ENCODE measurements at places on chromosomes 2 and 18. TPM values are rescaled to one million over a fixed set of nuclear protein-coding genes. Genes with fewer than 3 reads are reported as not detected.

DNA sequence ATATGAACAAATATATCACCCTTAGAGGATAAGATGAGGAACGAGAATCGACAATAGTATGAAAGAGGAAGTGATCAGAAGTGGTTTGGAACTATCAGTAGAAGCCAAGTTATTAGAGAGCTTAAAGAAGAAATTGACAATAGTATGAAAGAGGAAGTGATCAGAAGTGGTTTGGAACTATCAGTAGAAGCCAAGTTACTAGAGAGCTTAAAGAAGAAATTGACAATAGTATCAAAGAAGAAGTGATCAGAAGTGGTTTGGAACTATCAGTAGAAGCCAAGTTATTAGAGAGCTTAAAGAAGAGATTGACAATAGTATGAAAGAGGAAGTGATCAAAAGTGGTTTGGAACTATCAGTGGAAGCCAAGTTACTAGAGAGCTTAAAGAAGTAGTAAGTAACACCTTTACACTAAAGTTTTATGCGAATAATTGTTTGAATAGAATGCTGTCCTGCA is 175.5 kb downstream of the ZNF407 start:
- no peak for DNase-seq

The PAX8 gene
- 7.0 TPM for total RNA-seq

The LINC00305 gene
- not detected for total RNA-seq

- DNase-seq = no peak
Observed at GRCh38 chr2:75586971-75587370, 26.2 kb upstream of the EVA1A start.

DNA sequence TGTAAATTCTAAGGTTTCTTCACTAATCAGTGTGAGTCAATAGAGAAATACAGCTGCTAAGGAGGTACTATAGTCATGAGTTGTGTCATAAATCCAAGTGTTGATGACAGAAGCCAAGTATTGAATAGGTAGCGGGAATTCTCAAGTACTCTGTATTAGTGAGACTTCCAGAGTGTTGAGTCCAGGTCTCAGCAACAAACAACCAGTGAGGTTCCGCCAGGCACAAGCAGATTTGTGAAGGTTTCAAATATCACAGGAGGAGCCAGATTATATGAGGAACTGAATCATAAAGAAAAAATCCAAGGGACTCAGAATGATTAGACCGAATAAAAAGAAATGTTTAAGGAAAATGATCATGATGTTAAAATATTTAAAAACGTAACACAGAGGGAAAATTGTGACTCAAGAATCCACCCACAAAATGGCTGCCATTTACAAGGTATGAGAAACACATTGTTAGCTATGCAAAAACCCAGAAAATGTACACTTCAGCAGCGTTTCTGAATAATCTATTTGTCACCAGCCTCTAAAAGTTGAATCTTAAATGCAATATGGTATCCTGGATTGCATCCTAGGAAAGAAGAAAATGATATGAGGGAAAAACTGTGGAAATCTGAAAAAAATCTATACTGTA is 27.3 kb upstream of the EVA1A start:
- peak; percentile 93 for DNase-seq

The STAM2 gene
- total RNA-seq = 18.8 TPM

- DNase-seq = no peak
Observed at GRCh38 chr2:112345030-112346027, 69.9 kb downstream of the ZC3H6 start.

The CHST9 gene
- total RNA-seq = not detected

DNA sequence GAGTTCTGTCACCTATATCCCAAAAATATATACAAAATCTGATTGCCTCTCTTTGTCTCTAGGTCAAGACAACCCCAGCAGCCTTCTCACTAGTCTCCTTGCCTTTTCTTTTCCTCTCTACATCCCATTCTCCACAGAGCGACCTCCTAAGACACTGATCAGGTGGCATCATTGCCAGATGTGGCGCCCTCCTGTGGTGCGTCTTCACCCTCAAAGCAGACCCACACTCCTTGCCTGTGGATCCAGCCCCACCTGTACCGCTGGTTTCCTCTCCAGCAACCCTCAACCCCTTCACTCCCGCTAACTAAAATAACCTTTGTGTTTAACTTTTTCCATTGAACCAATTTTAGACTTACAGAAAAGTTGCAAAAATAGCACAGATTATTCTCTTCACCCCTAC is 273.3 kb downstream of the GLI2 start:
- DNase-seq = no peak

DNA sequence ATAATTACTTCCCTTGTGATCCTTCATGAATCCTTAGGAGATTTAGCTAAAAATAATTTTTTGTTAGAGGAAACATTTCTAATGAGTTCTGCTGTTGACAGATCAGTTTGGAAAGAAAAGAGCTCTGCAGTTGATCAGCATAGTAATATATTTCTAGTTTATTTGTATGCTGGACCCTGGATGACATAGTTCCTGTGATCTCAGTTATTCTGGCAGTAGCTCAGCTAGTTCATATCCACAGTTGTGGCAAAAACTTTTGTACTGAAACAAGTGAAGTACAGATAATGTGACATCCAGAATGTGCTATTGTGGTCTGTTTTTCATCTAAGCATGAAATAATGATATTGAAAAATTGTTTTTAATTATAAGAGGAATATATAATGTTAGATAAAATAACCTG is 33.7 kb downstream of the ABI2 start:
- no peak for DNase-seq

- no peak for DNase-seq
Observed at GRCh38 chr2:236918545-236918944, 167.1 kb upstream of the COPS8 start.

The DSG2 gene
- 144 TPM for total RNA-seq

The HJURP gene
- total RNA-seq = 40.1 TPM

DNA sequence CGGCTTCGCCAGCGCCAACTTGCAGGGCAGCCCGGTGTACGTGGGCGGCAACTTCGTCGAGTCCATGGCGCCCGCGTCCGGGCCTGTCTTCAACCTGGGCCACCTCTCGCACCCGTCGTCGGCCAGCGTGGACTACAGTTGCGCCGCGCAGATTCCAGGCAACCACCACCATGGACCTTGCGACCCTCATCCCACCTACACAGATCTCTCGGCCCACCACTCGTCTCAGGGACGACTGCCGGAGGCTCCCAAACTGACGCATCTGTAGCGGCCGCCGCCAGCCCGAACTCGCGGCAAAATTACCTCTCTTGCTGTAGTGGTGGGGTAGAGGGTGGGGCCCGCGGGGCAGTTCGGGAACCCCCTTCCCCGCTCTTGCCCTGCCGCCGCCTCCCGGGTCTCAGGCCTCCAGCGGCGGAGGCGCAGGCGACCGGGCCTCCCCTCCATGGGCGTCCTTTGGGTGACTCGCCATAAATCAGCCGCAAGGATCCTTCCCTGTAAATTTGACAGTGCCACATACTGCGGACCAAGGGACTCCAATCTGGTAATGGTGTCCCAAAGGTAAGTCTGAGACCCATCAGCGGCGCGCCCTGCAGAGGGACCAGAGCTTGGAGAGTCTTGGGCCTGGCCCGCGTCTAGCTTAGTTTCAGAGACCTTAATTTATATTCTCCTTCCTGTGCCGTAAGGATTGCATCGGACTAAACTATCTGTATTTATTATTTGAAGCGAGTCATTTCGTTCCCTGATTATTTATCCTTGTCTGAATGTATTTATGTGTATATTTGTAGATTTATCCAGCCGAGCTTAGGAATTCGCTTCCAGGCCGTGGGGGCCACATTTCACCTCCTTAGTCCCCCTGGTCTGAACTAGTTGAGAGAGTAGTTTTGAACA is 15.1 kb downstream of the HOXD3 start:
- DNase-seq = no peak

The PCBP1 gene
- 115 TPM for total RNA-seq

The UNC80 gene
- under 0.01 TPM for total RNA-seq

The DYNC2LI1 gene
- 14.0 TPM for total RNA-seq

DNA sequence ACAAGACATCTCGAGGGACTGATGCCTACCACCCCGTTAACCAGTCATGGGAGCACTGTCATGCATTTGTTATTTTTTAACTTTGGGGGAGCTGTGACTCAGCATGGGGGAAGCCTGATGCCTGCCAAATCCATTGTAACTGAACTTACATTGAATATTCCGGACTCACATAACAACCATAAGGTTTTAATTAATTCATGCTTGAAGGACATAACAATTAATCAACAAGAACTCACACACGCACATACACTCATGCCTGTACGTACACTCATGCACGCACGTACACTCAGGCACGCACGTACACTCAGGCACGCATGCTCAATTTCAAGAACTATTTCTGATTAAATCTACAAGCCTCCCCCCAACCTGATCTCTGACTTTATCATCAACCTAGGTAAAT is 1639.1 kb downstream of the SUCLG1 start:
- DNase-seq = no peak

GRCh38 chr2:207847807-207848544 is 78.3 kb upstream of the FZD5 start:
- DNase-seq = peak; percentile 39

GRCh38 chr2:65724336-65724735 is 291.9 kb upstream of the SPRED2 start:
- no peak for DNase-seq

- DNase-seq = no peak
Observed at GRCh38 chr2:75019790-75020189, 61.3 kb downstream of the POLE4 start.

- DNase-seq = no peak
Observed at GRCh38 chr2:100151310-100151709, 8.9 kb upstream of the AFF3 start.

- no peak for DNase-seq
Observed at GRCh38 chr2:129896226-129897100, 83.0 kb upstream of the RAB6C start.

The MYO7B gene
- total RNA-seq = 0.07 TPM

The CCDC141 gene
- not detected for total RNA-seq

The RAB17 gene
- total RNA-seq = 0.75 TPM

The CAPN13 gene
- total RNA-seq = not detected

DNA sequence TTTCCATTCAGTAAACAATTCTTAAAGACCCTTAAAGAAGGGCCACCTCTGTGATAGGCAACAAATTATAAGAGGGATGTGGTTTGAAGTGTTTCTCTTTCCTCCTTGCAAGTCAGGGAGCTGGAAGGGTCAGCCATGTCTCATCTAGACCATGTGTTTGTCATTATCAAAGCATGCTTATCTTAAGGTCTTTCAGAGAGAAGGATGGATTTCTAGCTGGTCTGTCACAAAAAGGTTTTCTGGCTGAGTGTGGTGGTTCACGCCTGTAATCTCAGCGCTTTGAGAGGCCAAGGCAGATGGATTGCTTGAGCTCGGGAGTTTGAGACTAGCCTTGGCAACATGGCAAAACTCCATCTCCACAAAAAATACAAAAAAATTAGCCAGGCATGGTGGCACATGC is 59.2 kb upstream of the PEX13 start:
- no peak for DNase-seq

DNA sequence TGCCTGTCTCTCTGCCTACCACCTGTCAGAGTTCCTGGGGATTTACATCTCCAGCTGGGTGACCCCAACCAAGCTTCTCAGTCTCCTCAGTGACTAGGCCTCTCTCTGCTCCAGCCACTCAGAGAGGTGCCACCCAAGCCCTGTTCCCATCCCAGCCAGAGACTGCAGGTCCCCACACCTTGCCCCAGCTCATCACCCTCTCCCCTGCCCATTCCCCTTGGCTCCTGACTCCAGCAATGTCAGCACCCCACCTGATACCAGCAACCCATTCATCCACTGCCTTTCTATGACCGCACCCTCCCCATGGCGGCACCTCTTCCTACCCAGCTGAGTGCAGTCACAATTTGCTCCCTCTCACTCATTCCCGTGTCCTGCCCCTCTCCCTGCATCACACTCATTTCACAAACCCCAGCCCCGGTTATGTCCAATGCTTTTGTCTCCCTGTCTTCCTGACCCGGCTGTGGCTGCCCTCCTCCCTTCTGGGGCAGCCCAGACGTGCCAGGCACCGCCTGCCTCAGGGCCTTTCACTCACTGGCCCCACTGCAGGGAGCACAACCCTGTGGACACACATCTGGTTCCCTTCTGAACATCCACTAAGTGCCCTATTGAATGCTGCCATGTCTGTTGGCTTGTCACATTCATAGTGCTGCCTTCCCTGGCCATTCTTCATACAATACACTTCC is 494.8 kb upstream of the HS6ST1 start:
- no peak for DNase-seq

The PJVK gene
- total RNA-seq = 2.0 TPM

The UPP2 gene
- total RNA-seq = not detected

DNA sequence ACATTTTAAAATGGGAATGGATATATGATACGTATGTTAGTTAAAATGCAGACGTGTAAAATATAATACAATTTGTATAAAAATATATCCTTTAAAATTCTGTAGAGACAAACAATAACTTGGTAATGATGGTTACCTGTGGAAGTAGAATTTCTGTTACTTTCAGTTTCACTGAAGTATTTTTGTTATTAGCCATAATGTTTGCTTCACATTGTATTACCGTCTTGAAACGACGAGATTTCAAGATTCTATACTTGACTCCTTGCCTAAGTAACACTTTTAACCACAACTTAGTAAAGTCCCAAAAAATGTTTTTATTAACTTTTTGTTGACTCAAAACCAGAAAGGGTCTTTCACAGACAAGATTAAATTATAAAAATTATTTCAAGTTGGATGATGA is 488.3 kb upstream of the VRK2 start:
- no peak for DNase-seq

GRCh38 chr2:233079473-233079877 is 19.3 kb downstream of the INPP5D start:
- no peak for DNase-seq

The TMEM169 gene
- 0.11 TPM for total RNA-seq

DNA sequence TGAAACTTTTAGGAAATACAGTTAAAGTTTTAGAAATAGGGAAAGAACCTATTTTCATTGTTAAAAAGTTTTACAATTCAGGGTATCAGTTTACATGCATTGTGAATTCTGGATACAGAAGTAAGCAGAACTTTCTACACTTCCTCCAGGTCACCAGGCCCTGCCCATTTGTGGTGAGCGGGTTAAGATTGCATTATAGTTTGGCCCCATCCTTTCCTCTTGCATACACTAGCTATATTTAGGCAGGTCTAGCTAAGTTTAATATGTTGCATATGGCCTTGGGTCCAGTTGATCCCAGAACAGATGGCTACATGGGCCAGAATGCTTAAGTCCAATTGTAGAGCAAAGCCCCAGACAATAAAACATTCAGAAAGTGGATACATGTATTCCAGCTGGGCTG is 4.8 kb downstream of the VWA3B start:
- DNase-seq = no peak

GRCh38 chr2:161250864-161251436 is 57.3 kb upstream of the PSMD14 start:
- DNase-seq = peak; percentile 67

- DNase-seq = no peak
Observed at GRCh38 chr2:96528006-96528699, 8.4 kb upstream of the ARID5A start.

GRCh38 chr2:2831633-2832032 is 500.6 kb upstream of the MYT1L start:
- DNase-seq = no peak

The SERPINB4 gene
- not detected for total RNA-seq

The SNRPD1 gene
- total RNA-seq = 158 TPM

The RPRM gene
- total RNA-seq = not detected

The NBAS gene
- 37.0 TPM for total RNA-seq

- DNase-seq = no peak
Observed at GRCh38 chr2:15832849-15833680, 107.3 kb upstream of the MYCN start.

The CTNNA2 gene
- not detected for total RNA-seq

All from foreskin keratinocyte (primary cell).